ENCODE measurements at places on chromosomes 6 and 20. TPM values are rescaled to one million over a fixed set of nuclear protein-coding genes. Genes with fewer than 3 reads are reported as not detected.

TREML4 gene
- not detected for total RNA-seq

KIAA0408 gene
- 0.60 TPM for total RNA-seq

SMLR1 gene
- not detected for total RNA-seq

AIF1 gene
- not detected for total RNA-seq

HLA-F gene
- total RNA-seq: 8.2 TPM

ADGRB3 gene
- total RNA-seq: not detected

ARHGAP40 gene
- total RNA-seq: not detected

CLVS2 gene
- not detected for total RNA-seq

COL10A1 gene
- not detected for total RNA-seq

RIPOR2 gene
- total RNA-seq: 0.53 TPM

IL17F gene
- not detected for total RNA-seq

PRL gene
- total RNA-seq: not detected

PRDM13 gene
- not detected for total RNA-seq

SPTLC3 gene
- 3.8 TPM for total RNA-seq

FOXA2 gene
- 1.2 TPM for total RNA-seq

PEDS1 gene
- 46.3 TPM for total RNA-seq

WFDC12 gene
- total RNA-seq: not detected
